NCI-H345 (cell line): ENCODE measurements at places on chromosomes 4 and X.
A peak's percentile ranks its signal among the peaks of the same experiment; 100 is the strongest.

- no peak for DNase-seq
These were observed 383.3 kb upstream of the ZFP42 start for GRCh38 chr4:187612301-187612700.

DNA sequence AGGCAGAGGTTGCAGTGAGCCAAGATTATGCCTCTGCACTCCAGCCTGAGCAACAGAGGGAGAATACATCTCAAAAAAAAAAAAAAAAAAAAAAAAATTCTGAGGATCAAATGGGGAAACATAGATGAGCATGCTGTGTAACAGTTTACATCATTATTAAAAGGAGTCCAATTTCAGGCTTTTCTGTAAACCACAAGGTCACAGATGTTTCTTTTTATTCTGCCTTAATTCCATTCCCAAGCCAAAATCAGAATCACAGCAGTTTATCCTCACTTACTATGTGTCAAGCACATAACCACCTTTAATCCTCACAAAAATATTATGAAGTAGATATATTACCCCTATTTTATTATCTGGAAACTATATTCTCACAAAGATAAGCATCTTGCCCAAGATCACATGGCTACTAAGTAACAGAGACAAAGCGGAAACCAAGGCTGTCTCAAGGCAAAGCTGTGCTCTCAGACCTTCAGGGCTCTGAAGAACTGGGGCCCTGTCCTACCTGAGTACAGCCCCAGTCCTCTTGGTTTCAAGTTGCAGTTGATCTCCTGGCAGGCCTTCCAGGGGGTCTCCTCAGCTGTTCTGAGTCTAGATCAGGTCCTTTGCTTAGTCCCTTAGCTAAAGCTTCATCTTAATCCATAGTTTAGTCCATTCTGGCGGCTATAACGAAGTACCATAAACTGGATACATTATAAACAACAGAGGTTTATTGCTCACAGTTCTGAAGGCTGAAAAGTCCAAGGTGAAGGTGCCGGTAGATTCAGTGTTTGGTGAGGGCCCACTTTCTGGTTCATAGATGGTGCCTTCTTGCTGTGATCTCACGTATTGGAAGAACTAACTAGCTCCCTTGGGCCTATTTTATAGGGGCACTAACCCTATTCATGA, 141.3 kb downstream of the PALLD start:
- DNase-seq = no peak

GRCh38 chr4:112170451-112170993, 25.3 kb downstream of the FAM241A start:
- DNase-seq = no peak

GRCh38 chr4:137812258-137812657, 280.0 kb upstream of the PCDH18 start:
- no peak for DNase-seq

- DNase-seq = no peak
These were observed 1.7 kb upstream of the IL3RA start for GRCh38 chrX:1334854-1335253.

DNA sequence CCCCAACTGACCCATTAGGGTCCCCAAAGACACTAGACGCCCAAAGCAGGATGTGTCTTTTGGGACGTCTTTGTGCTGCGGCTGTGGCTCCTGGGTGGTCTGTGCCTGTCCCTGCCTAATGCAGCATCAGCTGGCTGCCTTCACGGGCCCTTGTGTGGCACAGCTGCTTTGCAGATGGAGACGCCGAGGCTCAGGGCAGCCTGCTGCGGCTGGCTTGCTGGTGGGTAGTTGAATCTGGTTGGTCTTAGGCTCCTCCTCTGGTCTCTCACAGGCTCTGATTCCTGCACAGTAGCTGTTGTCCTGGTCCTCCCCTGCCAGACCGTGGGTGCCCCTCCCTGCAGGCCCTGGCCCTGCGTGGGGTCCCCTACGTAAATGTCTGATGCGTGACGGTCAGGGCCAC, 8.1 kb downstream of the CPZ start:
- no peak for DNase-seq

GRCh38 chr4:153204728-153205648, 745 bp downstream of the TRIM2 start:
- DNase-seq = no peak

DNA sequence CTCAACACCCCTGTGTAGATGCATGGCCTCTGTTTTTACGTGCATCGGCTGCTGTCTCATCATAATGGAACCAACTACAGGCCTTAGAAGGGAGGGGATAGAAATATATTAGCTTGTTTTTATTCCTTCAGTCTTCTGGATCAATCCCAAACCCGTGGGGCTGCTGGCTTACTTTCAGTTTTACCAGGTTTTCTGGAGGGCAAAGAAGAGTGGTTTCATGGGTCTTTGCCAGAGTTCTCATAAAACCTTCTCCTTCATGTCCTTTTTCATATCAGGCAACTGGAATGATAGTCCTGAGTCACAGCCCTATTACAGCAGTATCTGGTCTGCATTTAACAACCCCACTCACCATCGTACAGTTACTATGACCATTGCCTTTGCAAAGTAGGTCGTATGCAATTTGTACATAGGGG, 34.6 kb downstream of the PPP2R2C start:
- no peak for DNase-seq

DNA sequence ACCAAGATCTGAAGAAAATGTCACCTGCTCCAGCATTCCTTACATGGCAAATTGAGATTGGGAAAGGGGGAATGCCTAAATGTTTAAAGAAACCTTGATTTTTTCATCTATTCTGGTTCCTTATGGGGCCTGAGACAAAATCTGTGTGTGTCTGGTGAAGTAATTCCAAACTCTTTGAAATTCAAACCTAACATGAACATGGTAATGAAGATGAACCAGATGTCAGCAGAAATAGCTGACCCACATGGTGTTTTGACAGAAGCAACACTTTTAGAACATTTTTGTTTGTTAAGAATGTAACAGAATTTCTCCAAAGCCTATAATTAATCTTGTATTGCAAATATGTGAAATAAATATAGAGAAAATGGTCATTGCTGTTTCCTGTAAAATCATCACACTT, 133.0 kb downstream of the PARM1 start:
- DNase-seq = no peak

- DNase-seq = no peak
These were observed 2.0 kb upstream of the USO1 start for GRCh38 chr4:75722417-75722816.

DNA sequence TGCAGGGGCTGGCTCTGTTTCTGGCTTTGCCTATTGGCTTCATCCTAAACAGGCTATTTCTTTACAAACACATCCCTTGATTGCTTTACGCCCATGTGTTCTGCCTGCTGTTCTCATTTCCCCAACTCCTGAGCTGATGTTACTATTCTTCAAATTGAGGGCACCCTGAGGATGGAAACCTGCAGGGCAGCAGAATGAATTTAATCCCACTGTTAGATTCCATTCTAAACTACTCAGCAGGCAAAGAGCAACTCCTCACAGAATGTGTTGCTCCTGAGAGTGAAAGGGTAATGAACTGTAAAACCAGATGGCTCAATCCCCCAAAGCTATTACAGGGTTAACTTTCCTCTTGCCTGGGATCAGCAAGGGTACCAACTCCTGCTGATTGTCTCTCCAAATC, 75.7 kb downstream of the ANKRD50 start:
- no peak for DNase-seq

DNA sequence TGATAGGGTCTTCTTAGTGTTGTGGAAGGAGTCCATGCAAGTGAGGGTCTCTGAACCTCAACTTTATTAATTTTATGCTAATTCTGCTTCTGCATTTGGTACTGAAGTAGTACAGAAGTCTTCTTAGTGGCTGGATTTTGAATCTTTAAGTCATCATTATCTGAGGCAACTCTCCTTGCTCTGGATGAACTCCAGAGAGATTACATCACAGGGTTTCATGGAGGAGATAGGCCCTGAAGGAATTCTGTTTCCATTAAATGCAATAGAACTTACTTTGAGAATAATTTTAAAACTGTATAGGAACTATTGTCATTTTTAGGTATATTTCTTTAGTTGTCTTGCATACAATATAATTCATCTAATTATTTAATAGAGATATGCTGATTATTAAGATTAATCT, 451.2 kb downstream of the FAT4 start:
- DNase-seq = no peak

DNA sequence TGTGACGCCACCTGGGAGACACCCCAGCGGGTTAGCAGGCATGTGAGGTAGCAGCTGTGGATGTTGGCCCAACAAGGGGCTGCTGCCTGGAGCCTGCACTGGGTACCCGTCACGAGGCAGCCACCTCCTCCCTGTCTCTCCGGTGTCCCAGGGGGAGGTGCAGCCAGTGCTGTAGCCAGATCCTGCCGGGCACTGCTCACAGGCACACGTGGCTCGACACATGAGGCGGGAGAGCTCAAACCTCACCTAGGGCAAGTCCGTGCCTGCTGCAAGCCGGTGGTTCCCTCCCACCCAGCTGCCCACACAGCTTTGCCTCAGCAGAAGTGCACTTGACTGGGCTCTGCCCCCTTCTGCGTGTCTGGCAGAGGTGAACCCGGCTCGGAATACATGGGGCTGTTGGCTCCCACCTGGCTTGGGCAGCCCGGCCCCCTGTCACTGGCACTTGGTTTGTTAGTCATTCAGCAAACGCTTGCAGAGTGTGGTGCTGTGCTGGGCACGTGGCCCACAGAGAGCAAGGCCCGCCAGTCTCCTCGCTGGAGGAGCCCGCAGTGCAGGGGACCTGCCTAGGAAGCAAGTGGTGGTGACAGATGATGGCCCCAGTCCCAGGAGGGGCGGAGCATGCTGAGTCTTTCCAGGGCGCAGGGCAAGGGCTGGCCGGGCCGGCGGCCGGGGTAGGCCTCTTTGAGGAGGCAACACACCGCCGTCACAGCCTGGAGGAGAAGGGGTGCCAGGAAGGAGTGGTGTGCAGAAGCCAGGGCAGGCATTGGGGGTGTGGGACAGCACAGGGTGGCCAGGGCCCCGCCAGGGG, 10.1 kb upstream of the SH3TC1 start:
- DNase-seq = peak; percentile 94

GRCh38 chr4:36292556-36293188, 11.3 kb downstream of the DTHD1 start:
- DNase-seq = no peak

DNA sequence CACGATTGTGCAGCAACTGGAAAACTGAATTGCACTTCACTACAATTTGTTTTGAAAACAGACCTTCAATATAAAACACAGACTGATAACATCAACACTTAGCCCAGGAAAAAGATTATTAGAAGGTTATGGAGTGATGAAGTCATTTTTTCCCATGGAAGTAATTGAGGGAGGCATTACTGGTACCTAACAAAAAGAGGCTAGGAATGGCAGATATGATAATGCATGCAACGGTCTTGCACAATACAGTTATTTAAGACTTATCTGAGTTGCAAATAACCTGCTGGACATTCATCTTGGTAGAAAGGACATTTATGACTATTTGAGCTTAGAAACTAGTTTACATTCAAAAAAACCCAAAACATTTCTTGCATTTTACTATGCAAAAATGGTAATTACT, 1031.9 kb downstream of the FAT4 start:
- DNase-seq = no peak

- no peak for DNase-seq
These were observed 132.6 kb downstream of the ATG4A start for GRCh38 chrX:108224218-108224617.

DNA sequence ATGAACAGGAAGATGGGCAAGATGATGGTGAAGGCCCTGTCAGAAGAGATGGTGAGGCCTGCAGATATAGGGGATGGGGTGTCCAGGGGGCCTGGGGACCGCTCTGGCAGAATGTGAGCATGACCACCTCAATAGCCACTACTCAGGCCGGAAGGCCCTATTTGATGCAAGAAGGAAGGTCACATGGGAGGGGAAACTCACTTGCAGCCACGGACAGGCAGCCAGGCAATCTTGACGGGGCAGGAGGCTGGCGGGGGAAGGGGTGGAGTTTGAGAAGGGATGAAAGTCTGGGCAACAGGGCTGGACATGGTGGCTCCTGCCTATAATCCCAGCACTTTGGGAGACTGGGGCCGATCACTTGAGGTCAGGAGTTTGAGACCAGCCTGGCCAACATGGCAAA, 8.8 kb downstream of the SASH3 start:
- no peak for DNase-seq

- DNase-seq = no peak
These were observed 117.9 kb upstream of the FAM9B start for GRCh38 chrX:9151772-9152307.

GRCh38 chr4:150625033-150625432, 43.1 kb downstream of the MAB21L2 start:
- no peak for DNase-seq

GRCh38 chr4:5660185-5660584, 48.2 kb downstream of the EVC2 start:
- no peak for DNase-seq

DNA sequence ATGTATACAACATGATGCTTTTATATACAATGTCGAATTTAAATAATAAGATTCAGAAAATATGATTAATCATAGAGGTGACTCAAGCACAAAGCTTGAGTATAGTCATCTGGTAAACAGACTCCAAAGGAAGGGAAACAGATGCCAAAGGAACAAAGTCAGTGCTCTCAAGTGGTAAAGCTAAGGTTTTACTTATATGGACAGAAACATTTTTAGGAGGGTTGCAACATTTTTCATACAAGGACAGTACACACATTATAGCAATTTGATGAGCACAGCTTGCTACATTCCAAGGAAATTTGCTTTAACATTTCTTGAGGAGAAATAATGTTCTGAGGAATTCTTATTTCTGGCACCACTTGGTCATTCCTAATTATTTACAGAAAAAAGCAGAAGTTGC, 333.4 kb upstream of the AADAT start:
- no peak for DNase-seq

DNA sequence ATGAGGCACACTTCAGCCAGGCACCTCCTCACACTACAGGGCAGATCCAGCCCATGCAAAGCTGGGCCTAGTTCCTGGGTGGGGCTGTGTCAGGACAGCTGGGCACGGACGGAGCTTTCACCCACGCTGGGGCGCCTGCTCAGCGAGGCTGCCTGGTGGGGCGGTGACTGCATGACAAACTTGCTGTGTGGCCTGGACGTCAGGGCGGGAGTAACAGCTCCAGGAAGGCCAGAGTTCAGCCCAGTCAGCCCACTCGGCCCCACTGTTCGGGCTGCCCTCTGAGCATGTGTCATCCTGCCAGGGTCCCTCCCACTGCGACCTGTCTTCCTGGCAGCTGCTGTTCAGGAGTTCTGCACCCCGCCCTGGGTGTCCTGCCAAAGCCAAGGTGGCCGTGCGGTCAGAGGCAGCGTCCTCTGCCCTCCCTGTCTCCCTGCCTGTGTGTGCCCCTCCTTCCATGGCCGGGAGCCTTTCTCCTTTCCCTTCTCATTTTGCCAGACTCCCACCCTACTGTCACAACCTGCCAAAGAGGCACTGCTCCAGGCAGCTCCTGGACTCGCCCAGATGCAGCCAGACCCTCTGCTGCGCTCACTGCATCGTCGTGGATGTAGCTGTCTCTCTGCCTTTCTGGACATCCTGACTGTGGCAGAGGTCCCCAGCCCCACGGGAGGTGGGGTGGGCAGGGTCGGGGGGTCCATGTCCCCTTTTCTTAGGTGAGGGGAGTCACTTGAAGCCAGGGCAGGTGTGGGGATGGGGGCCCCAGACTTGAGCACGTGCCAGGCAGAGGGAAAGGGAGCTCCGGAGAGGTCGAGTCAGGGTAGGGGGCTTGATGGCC, 33.0 kb upstream of the KIAA0232 start:
- DNase-seq = no peak

GRCh38 chr4:23373261-23373660, 516.6 kb downstream of the PPARGC1A start:
- DNase-seq = peak; percentile 15
